Ascending aorta (tissue), 2 donors: ENCODE measurements at places on chromosomes 7 and 10. TPM values are rescaled to one million over a fixed set of nuclear protein-coding genes. Genes with fewer than 3 reads are reported as not detected.

DNA sequence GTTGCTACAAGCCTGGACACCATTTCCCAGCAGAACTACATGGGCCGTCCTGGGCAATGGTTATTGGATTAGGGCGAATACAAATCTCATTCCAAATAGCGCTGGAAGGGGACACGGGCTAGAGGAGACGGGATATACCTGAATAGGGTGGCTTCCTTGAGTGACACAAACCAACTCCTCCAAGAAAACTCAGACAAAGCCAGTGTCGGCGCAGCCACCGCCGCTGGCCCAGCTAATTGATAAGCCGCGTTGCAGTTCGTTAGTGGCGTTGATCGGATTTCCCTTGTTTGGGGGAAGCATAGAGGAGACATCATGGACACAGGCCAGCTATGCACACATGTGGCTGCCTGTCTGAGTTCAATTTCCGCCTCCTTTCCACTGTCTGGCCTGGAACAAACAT is 55.7 kb downstream of the EBF3 start:
- no peak for DNase-seq
- no peaks in the 10 kb centered on the region for H3K36me3 ChIP-seq
- no peak overlapping the region for H3K4me3 ChIP-seq
- no peaks in the 10 kb centered on the region for H3K4me1 ChIP-seq
- no peaks in the 10 kb centered on the region for H3K27me3 ChIP-seq
- no peak overlapping the region for H3K27ac ChIP-seq

- H3K4me1 ChIP-seq = no peaks in the 10 kb centered on the region
- no peak overlapping the region for H3K4me3 ChIP-seq
- DNase-seq = no peak
- H3K27ac ChIP-seq = no peak overlapping the region
- H3K36me3 ChIP-seq = no peaks in the 10 kb centered on the region
Observed at GRCh38 chr10:19483421-19483820, 332.8 kb upstream of the PLXDC2 start.

GRCh38 chr7:47221826-47222225 is 360.1 kb downstream of the TNS3 start:
- no peaks in the 10 kb centered on the region for H3K4me1 ChIP-seq
- H3K27ac ChIP-seq = no peak overlapping the region
- H3K4me3 ChIP-seq = no peak overlapping the region

TEX47 gene
- not detected for total RNA-seq

PSD gene
- not detected for total RNA-seq

DNA sequence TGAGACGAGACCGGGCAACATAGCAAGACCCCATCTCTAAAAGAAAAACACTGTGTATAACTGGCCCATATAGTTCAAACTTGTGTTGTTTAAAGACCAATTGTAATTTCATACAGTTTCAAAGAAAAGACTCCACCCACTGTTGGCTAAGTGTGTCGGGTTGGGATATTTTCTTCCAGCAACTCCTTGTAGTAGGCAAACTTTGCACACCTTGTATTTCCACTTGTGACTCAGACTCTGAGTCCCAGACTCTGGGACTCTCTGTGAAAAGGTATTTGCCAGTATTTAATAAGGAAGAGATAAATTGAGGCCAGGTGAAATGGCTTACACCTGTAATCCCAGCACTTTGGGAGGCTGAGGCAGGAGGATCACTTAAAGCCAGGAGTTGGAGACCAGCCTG is 29.3 kb upstream of the RHBDD2 start:
- H3K4me3 ChIP-seq = no peak overlapping the region
- H3K27me3 ChIP-seq = no peaks in the 10 kb centered on the region
- H3K4me1 ChIP-seq = no peaks in the 10 kb centered on the region
- H3K36me3 ChIP-seq = no peaks in the 10 kb centered on the region

- H3K27ac ChIP-seq = no peak overlapping the region
- no peaks in the 10 kb centered on the region for H3K36me3 ChIP-seq
- H3K4me1 ChIP-seq = no peaks in the 10 kb centered on the region
- no peak for DNase-seq
Observed at GRCh38 chr10:11893749-11894278, 70.7 kb downstream of the PROSER2 start.

DNA sequence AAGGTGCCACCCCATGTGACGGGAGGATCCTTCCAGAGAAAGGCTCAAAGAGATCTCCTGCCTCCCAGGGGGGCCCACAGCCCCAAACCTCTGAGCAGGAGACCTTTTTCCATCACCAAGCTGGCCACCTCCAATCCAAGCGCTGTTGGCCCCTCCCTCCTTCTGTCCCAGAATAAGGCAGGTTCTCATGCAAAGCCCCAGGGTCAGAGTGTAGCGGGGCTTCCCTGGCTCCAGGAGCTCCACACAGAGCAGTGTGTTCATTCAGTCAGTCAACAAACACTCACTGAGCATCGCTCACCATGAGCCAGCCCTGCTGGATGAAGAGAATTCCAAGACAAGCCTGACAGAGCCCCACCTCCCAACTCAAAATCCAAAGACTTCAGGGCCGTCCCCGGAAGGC is 39.0 kb downstream of the TNRC18 start:
- H3K4me3 ChIP-seq = no peak overlapping the region
- peaks cover 32% of the 10 kb centered on the region for H3K36me3 ChIP-seq
- no peak for DNase-seq

GRCh38 chr7:79084423-79084822 is 369.0 kb downstream of the MAGI2 start:
- H3K36me3 ChIP-seq = no peaks in the 10 kb centered on the region
- H3K27me3 ChIP-seq = no peaks in the 10 kb centered on the region
- no peak for DNase-seq
- H3K27ac ChIP-seq = no peak overlapping the region

- no peak overlapping the region for H3K4me3 ChIP-seq
- no peak for DNase-seq
- no peaks in the 10 kb centered on the region for H3K36me3 ChIP-seq
- H3K27ac ChIP-seq = no peak overlapping the region
Observed at GRCh38 chr7:20454202-20454601, 123.5 kb downstream of the ITGB8 start.

ARHGEF35 gene
- total RNA-seq = 0.75 TPM

PTPN20 gene
- not detected for total RNA-seq

DNA sequence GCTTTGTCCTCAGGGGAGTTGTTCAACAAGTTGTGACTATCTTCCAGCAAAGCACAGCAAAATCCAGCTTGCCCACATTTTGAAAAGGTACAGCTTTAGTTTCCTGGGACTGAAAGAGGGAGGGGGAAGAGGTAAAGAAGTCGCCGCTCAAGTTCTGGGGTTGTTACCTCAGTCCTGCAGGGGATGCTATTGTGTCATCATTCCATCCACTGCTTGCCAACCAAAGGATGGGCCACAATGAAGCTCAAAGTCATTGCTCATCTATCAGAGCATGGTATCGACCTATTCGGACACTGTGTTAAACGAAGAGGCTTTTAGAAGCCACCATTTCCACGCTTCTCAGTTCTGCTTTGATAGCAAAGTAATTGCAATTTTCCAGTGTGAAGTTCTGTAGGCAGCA is 34.3 kb downstream of the NPY start:
- no peak overlapping the region for H3K27ac ChIP-seq
- no peaks in the 10 kb centered on the region for H3K27me3 ChIP-seq
- no peak for DNase-seq
- no peak overlapping the region for H3K4me3 ChIP-seq
- H3K4me1 ChIP-seq = no peaks in the 10 kb centered on the region

DNA sequence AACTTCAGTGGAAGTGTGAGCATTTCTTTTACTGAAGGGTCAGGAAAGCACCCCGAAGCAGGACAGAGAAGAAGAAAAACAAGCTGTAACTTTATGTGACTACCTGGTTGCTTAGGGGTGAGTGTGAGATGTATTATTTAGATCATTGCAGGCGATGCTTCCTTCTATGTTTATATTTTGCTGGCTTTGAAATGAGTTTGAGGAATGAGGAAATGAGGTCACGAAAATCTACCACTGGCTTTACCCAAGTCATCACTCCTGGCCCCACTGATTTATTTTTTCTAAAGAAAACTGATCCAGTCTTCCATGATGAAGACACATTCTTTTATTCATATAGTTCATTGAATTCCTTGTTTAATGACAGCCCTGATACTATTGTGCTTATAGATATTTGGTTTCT is 716.6 kb upstream of the FZD8 start:
- no peak overlapping the region for H3K27ac ChIP-seq
- H3K4me3 ChIP-seq = no peak overlapping the region
- no peaks in the 10 kb centered on the region for H3K36me3 ChIP-seq
- H3K4me1 ChIP-seq = no peaks in the 10 kb centered on the region

SPDYE18 gene
- not detected for total RNA-seq

TRA2A gene
- 14.4 TPM for total RNA-seq

HPSE2 gene
- total RNA-seq = not detected

DNA sequence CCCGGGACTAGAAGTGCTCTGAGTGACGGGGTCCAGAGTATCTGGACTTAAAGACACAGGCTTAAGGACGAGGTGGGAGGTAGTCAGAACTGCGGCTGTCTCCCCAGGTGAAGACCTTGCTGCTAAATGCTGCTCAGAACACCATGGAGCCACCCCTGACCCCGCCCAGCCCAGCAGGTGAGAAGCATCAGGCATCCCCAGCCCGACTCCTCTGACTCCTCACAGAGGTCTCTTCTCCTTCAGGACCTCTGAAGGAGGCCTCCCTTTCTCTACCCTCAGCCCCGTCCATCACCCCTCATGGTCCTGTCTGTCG is 5.8 kb downstream of the NFKB2 start:
- H3K36me3 ChIP-seq = peaks cover 18% of the 10 kb centered on the region
- H3K27ac ChIP-seq = no peak overlapping the region
- no peak for DNase-seq
- no peak overlapping the region for H3K4me3 ChIP-seq

ARHGAP12 gene
- 11.4 TPM for total RNA-seq

HOXA11 gene
- total RNA-seq = not detected

DNA sequence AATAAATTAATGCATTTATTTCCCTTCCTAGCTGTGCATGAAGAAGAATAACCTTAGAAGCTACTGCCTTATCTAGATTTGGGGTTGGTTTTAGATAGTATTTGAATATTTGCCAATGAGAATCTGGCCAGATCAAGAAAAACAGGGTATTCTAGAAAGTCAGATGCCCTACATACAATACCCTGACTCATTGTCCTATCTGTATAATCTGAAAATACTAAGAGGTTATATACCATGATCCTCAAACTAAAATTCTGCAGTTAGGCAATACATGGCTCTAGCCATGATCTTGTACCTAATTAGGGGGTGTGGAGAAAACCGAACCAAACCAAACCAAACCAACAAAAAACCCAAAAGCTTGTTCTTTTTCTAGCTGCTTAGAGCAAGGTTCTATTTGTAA is 240.4 kb upstream of the LYZL1 start:
- no peaks in the 10 kb centered on the region for H3K4me1 ChIP-seq
- H3K27ac ChIP-seq = no peak overlapping the region
- no peak for DNase-seq
- no peak overlapping the region for H3K4me3 ChIP-seq
- no peaks in the 10 kb centered on the region for H3K36me3 ChIP-seq

DNA sequence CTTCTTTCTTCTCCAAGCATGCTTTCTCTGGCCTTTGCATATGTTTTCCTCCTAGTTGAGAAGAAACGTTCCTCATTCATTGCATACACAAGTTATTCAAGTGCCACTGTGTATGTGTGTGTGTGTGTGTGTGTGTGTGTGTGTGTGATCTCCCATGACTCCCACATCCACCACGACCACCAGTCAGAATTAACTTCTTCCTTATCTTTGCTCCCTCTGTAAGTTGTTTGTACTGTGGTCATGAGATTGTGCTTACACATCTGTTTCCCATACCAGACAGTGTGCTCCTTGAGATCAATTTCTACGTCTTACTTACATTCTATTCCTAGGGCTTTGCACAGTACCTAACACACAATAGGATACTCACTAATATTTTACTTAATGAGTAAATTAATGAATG is 22.4 kb upstream of the FAM13C start:
- DNase-seq = no peak
- no peak overlapping the region for H3K4me3 ChIP-seq
- no peaks in the 10 kb centered on the region for H3K27me3 ChIP-seq

FAM25A gene
- not detected for total RNA-seq

UCMA gene
- not detected for total RNA-seq

- no peak overlapping the region for H3K4me3 ChIP-seq
- H3K36me3 ChIP-seq = no peaks in the 10 kb centered on the region
- no peaks in the 10 kb centered on the region for H3K4me1 ChIP-seq
- DNase-seq = peak; percentile 33
Observed at GRCh38 chr7:51298912-51299311, 17.7 kb downstream of the COBL start.
